ENCODE measurements at places on chromosomes 5 and 9.

DNA sequence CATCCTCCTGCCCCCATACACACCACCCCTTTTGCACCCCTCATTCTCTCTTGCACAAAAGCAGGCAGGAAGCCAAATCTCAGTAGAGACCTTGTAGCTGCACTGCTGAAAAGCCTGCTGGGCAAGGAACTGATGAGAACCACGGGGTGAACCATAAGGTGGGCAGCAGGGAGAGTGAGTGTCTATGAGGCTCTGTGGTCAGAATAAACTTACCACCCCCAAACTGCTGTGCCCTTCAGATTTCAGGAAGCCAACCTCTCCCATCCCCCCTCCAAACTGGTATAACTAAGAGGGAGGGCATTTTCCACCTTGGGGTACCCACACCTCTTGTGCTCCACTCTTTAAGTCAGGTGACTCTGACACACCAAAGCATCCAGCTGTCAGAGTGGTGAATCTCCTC, 471.4 kb downstream of the SPOCK1 start:
- no peak for DNase-seq

DNA sequence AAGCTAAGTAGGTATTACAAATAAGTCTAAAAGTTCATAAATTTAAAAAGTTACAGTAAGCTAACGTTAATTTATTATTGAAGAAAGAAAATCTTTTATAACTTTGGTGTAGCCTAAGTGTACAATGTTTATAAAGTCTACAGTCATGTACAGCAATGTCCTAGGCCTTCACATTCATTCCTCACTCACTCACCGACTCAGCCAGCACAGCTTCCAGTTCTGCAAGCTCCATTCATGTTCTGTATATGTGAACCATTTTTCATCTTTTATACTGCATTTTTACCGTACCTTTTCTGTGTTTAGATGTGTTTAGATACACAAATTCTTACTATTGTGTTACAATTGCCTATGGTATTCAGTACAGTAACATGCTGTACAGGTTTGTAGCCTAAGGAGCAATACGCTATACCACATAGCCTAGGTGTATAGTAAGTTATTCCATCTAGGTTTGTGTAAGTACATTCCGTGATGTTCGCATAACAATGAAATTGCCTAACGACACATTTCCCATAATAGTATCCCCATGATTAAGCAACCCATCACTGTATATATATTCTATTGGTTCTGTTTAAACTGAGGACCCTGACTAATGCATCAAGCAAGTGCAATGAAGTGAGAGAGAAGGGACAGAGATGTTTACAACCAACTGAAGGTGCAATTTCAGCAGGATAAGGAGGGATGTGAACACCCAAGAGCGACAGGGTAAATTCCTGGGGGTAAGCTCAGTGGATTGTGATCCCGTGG, 88.9 kb upstream of the TRIO start:
- DNase-seq: no peak

- no peak for DNase-seq
Observed at GRCh38 chr5:108101130-108101529, 280.8 kb downstream of the FBXL17 start.

GRCh38 chr5:61304590-61305381, 27.3 kb upstream of the ZSWIM6 start:
- no peak for DNase-seq

- DNase-seq: no peak
Observed at GRCh38 chr5:157198277-157198986, 17.8 kb downstream of the ITK start.

DNA sequence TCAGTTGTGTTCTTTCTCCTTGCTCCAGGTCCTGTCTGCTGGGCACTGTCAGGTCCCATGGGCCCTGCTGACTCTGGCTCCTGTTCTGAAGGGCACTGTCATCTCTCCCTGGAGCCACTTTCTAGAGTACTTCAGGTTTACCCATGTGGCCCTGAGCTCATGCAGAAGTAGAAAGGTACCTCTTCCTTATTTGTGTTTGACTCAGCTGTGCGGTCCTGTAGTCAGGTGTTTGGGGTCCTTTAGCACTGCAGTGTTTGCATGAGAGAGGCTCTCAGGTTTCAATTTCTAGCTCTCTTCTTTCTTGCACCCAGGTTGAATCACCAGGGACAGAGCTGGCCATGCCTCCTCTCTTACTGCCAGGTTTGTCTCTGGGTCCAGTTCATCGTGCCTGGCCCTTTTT, 71.5 kb downstream of the HSPA4 start:
- no peak for DNase-seq

DNA sequence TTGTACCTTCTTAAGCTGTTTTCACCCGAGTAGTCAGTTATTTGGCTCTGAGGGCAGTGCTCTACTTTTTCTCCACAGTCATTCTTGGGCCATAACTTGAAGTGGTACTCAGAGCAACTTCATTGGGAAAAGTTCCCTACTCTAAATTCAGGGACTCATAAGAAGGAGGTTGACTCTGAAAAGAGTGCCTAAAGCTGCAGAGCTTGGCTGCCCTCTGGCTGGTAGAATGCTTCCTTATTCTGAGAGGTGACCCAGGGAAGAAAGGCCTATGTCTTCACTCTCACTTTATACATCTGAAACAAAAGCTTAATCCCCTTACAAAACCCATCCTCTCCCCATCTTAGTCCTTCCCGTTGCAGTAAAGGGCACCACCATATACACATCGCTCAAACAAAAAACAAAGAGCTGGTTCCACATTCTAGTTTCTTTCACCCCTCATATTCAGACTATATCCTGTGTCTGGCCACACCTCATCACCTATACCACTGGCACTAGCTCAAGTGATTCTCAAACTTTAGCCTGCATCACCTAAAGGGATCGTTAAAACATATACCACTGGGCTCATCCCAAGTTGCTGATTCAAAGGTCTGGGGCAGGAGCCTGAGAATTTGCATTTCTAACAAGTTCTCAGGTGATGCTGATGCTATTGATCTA, 7.9 kb downstream of the IGIP start:
- no peak for DNase-seq
